ENCODE measurements at places on chromosomes 2 and 18. TPM values are rescaled to one million over a fixed set of nuclear protein-coding genes. Genes with fewer than 3 reads are reported as not detected.
A peak's percentile ranks its signal among the peaks of the same experiment; 100 is the strongest.

- no peak for DNase-seq
- H3K27me3 ChIP-seq, result no peaks in the 10 kb centered on the region
- H3K27ac ChIP-seq, result no peak overlapping the region
- H3K36me3 ChIP-seq, result no peaks in the 10 kb centered on the region
These were observed 71.9 kb downstream of the TCF4 start for GRCh38 chr18:55515941-55516710.

SLC38A11 gene
- not detected for total RNA-seq

DNA sequence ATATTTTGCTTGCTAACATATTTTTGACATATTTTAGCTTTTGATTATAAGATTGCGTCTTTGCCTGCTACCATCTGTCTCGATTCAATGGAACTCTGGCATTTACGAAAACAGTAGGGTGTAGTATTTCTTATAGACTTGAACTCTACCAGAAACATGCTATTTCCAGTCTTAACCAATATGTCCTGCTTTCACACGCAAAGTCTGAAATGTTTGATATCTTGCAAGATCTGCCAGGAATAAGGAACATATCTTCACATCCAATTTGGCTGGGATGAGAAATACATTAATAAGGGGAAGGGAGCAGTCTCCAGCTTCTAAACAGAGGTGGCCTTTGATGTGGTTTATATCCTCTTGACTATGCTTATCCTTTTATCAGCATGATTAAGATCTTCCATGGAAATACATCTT lies 299.4 kb downstream of the ZNF521 start:
- no peak for DNase-seq
- no peaks in the 10 kb centered on the region for H3K27me3 ChIP-seq
- H3K36me3 ChIP-seq, result no peaks in the 10 kb centered on the region
- no peak overlapping the region for H3K4me3 ChIP-seq
- no peak overlapping the region for H3K27ac ChIP-seq

GRCh38 chr18:13437034-13437433 lies 218.5 kb downstream of the LDLRAD4 start:
- peak overlapping the region; percentile 76 for H3K4me3 ChIP-seq
- H3K36me3 ChIP-seq, result peaks cover 24% of the 10 kb centered on the region

- peaks cover 10% of the 10 kb centered on the region for H3K27me3 ChIP-seq
- H3K36me3 ChIP-seq, result no peaks in the 10 kb centered on the region
- no peak for DNase-seq
- no peaks in the 10 kb centered on the region for H3K4me1 ChIP-seq
These were observed 112.6 kb upstream of the PXDN start for GRCh38 chr2:1856922-1857321.

Data from CD4-positive, CD25-positive, alpha-beta regulatory T cell (primary cell).